ENCODE measurements at places on chromosomes 5 and 9.

DNA sequence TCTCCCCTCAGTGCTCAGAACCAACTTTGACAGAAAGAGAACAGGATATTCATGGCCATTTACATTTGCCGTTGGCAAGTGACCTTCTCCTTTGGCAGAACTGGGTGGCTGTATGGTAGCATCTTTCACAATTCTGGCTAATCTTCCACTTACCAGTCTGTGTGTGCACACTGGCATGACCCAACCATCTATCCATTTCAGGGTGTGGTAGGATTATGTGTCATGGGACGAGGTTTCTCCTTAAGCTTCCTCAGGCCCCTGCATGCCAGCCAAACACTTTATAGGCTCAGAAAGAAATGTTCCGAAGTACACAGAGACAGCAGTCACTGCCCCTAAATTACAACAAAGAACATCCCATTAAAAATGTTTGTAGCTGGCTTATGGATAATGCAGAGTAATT, 497.1 kb downstream of the NFIB start:
- no peak for DNase-seq

GRCh38 chr5:139872052-139872766, 76.6 kb downstream of the PSD2 start:
- DNase-seq: no peak

DNA sequence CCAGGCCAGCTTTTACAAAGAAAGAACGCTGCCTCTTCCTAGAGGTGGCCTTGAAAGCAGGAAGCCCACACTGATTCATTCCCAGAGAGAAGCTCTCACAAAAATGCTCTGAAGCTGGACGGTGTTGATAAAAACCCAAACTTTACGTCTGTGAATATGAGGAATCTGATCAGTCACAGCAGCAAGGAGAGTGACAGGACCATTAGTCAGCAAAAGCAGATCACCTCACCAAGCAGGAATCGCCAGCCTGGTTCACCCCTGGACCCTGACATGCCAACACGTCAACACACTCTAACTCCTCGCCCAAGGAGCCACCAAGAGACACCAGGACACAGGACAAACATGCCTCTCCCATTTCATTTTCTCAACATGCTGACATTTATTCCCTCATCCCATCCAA, 70.6 kb upstream of the ZNF622 start:
- DNase-seq: peak; percentile 25

GRCh38 chr9:107685376-107685775, 195.8 kb upstream of the KLF4 start:
- no peak for DNase-seq

DNA sequence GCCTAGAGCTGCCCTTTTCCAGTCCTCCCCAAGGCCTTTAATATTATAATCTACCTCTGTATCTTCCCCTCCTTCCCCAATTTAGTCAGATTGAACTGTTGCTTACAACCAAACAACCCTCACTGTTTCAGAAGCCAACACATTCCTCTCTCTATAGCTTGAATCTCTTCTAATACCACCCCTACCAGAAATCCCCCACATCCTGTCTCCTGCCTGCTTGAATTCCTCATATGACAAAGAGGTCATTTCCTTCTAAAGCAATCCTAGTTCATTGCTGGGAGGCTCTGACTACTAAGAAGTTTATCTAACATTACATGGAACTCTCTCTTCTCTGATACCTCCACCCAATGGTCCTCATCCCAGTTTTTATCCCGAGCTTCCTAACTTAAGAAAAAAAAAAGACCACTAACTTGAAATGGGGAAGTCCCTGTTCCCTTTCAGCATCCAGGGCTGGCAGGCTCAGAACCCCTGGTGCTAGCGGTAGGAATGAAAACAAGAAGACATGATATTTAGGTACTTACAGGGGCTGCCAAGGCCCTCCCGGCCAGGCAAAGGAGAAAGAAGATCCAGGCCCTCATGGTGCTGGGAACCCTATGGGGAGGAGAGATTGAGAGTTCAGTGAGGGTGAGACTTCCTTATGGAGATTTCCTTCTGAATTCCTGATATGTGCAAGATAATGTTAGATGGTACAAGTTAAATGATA, 11.0 kb downstream of the SPARC start:
- DNase-seq: no peak

DNA sequence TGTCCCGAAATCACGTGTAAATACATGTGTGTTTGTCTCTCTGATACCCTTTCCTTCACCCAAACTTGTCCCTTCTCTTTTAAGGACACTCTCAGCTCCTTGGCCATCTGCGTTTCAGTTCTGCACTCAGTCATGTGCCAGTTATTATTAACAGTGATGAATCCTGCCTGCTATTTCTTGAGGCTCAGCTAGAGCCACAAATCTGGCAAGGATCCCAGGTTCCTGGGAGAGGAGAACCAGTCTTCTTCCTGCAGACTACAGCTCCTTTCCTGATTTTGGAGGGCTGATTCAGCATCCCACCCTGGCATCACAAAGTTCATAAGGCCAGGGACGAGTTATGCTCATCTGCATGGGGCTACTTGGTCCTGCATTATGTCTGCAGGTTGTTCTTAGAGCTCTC, 5.6 kb downstream of the MAMDC2 start:
- peak; percentile 70 for DNase-seq

Data from HFFc6 (cell line).